ENCODE measurements at places on chromosomes 1 and 21. TPM values are rescaled to one million over a fixed set of nuclear protein-coding genes. Genes with fewer than 3 reads are reported as not detected.

GRCh38 chr21:16777041-16777720, 735.7 kb upstream of the CXADR start:
- DNase-seq = no peak

GRCh38 chr1:56481140-56481694, 98.1 kb downstream of the PLPP3 start:
- no peak for DNase-seq

GRCh38 chr1:43422995-43423671, 30.6 kb downstream of the HYI start:
- DNase-seq = no peak

DNA sequence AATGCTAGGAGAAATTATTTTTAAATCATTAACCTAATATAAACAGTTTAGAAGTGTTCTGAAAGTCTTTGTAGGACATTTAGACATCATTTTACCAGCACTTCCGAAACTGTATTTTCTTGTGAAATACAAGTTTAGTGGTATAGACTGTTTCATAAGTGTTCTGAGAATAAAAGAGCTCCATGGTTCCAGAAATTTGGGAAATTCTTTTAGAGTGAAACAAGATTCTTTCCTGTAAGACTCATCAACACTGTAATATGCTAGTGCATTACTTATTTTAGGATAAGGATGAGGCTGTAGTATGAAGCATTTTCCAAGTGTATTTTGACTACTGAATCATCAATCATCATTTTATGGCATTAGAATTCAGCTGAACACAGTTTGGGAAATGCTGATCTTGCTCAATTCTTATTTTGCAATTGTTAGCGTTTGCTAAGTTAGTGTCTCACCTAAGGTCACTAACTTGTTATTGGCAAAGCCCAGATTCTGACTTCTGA, 73.4 kb downstream of the CEP350 start:
- no peak for DNase-seq

- DNase-seq = peak; percentile 69
These were observed 1.2 kb upstream of the PTTG1IP start for GRCh38 chr21:44874497-44875315.

DNA sequence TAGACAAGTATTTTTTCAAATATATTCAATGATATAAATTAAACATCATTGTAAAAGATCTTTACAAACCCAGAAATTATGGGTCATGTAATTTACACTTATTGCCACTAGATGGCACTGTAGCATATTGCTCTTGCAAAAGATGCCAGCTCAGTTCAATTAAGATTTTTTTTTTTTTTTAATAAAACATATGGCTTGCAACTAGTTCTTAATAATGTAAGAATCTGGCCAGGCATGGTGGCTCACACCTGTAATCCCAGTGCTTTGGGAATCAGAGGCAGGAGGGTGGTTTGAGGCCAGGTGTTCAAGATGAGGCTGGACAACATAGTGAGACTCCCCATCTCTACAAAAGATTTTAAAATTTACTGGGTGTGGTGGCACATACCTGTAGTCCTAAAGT, 49.4 kb upstream of the DESI2 start:
- DNase-seq = no peak

- DNase-seq = no peak
These were observed 34.6 kb upstream of the CTPS1 start for GRCh38 chr1:40944841-40945430.

- no peak for DNase-seq
These were observed 108.6 kb downstream of the GDAP2 start for GRCh38 chr1:117820694-117821381.

- DNase-seq = no peak
These were observed 19.3 kb upstream of the SHCBP1L start for GRCh38 chr1:182972231-182972630.

DNA sequence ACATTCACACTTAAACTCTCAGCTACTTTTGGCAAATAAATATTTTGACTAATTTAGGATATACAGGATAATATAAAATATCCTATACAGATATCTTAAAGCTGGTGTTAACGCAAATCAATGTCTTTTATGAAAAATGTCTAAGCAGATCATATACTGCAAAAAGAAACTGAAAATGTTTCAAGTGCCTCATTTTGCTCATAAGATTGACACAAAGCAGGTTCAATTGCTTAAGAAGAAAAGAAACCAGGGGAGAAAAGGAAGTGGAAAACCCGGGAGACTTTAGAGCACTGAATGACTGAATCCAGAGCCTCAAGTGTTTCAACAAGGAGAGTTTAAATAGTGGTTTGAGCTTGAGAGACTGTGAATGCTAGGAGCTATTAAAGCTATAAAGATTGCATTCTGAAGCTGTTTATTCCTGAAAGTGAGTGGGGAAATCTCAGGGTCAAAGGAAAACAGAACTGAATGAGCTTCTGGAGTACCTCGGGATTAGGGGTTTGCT, 1943.0 kb downstream of the MRPL39 start:
- no peak for DNase-seq

GRCh38 chr1:6491480-6491962, at the start of gene PLEKHG5:
Gene PLEKHG5, minus strand, starts transcription at chr1:6491667. Its CDS starts 14,096 bp downstream, at chr1:6477571.
- DNase-seq = no peak

GRCh38 chr1:29602203-29602602, 365.9 kb downstream of the PTPRU start:
- DNase-seq = no peak

DNA sequence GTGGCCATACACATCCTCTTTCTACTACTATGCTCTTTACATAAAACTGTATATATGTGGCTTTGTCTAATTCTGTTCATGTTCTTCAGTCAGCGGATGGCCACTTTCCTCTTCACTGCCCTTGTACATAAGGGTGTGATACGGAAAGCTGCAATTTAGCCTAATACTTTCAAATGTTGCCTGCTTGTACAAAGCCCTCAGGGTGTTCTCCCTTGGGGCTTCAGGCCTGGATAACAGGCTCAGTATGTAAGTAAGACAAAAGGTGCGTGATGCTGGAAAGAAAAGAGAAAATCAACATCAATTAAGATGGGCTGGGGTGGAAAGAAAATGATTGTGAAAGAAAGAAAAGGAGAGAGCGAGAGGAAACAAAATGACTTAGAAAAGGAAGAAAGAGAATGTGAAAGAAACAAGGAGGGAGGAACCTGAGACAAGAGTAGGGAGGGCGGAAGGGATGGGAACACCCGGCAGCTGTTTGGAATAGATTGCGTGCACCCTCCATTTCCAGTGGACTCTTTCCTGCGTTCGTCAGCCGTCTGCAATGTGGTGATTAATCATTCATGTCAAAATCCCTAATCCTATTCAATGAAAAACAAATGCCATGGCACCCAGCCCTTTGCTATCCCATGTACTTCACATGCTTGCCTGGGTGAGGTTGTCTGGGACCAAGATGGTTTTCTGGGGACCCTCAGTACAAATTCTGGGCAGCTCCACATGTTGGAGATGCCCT, 553.6 kb downstream of the NUF2 start:
- no peak for DNase-seq

DNA sequence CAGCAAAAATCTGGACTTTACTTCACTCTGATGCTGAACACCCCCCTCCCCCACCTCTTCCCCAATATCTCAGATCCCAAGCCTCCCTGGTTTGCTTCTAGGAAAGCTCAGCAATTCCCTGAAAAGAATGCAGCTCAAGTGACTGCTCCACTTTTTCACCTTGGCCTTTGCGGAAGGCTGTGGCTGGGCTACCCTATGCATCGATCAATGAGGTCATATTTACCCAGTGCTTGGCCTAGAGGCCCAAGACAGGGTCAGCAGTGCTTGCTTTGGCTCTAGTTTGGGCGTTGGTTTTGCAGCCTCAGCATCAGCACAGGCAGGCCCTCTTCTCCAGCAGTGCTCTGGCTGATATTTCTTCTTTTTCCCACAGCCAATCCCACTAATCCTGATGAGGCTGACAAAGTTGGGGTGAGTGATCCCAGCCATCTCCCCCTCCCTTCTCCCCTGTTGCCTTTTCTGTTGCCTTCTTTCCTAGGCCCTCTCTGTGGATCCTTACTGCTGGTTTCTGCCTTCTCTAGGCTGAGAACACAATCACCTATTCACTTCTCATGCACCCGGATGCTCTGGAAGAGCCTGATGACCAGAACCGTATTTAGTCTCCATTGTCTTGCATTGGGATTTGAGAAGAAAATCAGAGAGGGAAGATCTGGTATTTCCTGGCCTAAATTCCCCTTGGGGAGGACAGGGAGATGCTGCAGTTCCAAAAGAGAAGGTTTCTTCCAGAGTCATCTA, 14.2 kb downstream of the FCGR2B start:
- DNase-seq = no peak

- DNase-seq = no peak
These were observed 17.9 kb downstream of the TMEM200B start for GRCh38 chr1:29105822-29106221.

GRCh38 chr21:43984905-43985689, 27.0 kb upstream of the TRAPPC10 start:
- peak; percentile 27 for DNase-seq

GRCh38 chr1:240426051-240426450, 185.9 kb downstream of the GREM2 start:
- no peak for DNase-seq

Gene DCST1
- not detected for total RNA-seq

Gene LDLRAD1
- not detected for total RNA-seq

Gene GGPS1
- 40.8 TPM for total RNA-seq

Gene CFHR2
- not detected for total RNA-seq

Gene CR1L
- total RNA-seq = not detected

Gene VSIG8
- total RNA-seq = not detected

Gene FAM177B
- 4.1 TPM for total RNA-seq

Gene S100A9
- 75.0 TPM for total RNA-seq

Gene GUCA2B
- 153 TPM for total RNA-seq

Gene FALEC
- total RNA-seq = not detected

Gene TRIM33
- total RNA-seq = 28.6 TPM

Gene AUNIP
- total RNA-seq = 0.28 TPM

Gene FCGR3A
- total RNA-seq = 19.8 TPM

Measured in mucosa of descending colon (tissue), 3 donors.